Astrocyte (in vitro differentiated cells and primary cell): ENCODE measurements at places on chromosomes 7 and 10. TPM values are rescaled to one million over a fixed set of nuclear protein-coding genes. Genes with fewer than 3 reads are reported as not detected.
A peak's percentile ranks its signal among the peaks of the same experiment; 100 is the strongest.

DNA sequence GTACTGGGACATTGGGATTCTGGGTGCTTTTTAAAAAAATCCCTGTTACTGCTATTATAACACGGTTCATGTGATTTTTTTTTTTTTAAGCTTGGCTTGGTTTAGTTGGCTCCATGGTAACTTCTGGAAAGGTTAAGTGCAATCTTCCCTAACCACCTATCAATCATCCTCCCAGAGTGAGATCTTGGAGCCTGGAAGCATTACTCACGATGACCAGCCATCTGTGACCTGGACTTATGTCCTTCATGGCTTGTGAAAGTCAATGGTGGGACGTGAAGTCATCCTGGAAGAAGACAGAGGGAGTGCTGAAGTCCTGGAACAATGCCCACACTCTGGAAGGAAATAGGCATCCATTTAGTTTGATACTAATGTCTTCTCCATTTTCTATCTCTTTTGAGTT, 135.5 kb upstream of the FRMD4A start:
- no peaks in the 10 kb centered on the region for H3K4me1 ChIP-seq
- no peaks in the 10 kb centered on the region for H3K36me3 ChIP-seq
- no peak overlapping the region for H3K4me3 ChIP-seq
- peak; percentile 91 for DNase-seq
- H3K27ac ChIP-seq = no peak overlapping the region

- no peak overlapping the region for H3K4me3 ChIP-seq
- peaks cover 11% of the 10 kb centered on the region for H3K4me1 ChIP-seq
- no peak overlapping the region for H3K27ac ChIP-seq
- H3K36me3 ChIP-seq = no peaks in the 10 kb centered on the region
- no peaks in the 10 kb centered on the region for H3K27me3 ChIP-seq
Measured at GRCh38 chr10:29142516-29143314, 146.2 kb upstream of the LYZL1 start.

GRCh38 chr10:49356944-49357343, 38.9 kb downstream of the DRGX start:
- no peak overlapping the region for H3K27ac ChIP-seq
- no peak for DNase-seq
- no peaks in the 10 kb centered on the region for H3K36me3 ChIP-seq
- no peaks in the 10 kb centered on the region for H3K4me1 ChIP-seq

GRCh38 chr10:2985729-2986232, 81.6 kb upstream of the PFKP start:
- peak; percentile 61 for DNase-seq
- H3K27me3 ChIP-seq = no peaks in the 10 kb centered on the region
- H3K36me3 ChIP-seq = no peaks in the 10 kb centered on the region
- peak overlapping the region; percentile 25 for H3K27ac ChIP-seq
- no peak overlapping the region for H3K4me3 ChIP-seq

DNA sequence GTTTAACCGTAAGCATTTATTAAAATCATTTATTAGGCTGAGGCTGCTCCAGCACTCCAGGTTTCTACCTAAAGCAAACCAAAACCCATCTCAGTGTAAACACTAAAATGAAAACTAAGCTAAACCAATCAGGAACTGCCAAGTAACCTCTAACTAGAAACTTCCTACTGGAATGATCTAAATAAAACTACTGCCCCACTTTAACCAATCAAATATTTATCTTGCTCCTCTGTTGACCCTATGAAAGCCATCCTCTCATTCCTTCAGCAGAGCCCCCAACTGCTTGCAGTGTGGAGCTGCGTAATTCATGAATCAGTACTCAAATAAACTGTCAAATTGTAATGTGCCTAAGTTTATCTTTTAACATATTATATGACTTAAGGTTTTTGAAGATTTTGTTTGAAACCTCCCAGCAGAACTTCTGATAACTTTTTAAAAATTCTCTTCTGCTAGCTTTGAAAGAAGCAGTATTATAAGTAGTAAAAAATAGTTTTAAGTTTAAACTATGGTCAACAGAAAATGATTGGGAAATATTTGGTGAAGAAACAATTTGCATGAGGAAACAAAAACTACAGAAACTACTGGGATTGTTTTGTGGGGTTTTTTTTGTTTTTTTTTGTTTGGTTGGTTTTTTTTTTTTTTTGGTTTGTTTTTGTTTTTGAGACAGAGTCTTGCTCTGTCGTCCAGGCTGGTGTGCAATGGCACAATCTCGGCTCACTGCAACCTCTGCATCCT, 47.4 kb downstream of the GPR37 start:
- H3K27ac ChIP-seq = no peak overlapping the region
- no peaks in the 10 kb centered on the region for H3K4me1 ChIP-seq
- H3K36me3 ChIP-seq = no peaks in the 10 kb centered on the region
- no peaks in the 10 kb centered on the region for H3K27me3 ChIP-seq
- DNase-seq = peak; percentile 27

DNA sequence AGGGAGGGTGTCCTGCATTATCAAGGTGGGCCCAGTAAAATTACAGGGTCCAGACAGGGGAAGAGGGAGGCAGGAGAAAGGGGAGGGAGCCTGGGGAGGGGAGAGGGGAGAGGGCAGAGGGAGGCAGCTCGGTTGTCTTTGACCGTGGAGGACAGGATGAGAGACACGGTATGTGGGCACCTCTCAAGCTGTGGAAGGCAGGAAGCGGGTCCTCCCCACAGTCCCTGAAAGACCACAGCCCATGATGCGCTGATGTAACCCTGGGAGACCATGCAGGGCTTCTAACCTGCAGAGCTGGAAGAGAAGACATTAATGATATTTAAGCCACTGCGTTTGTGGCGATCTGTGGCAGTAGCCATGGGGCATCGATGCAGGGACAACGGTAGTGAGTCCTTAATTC, 27.2 kb upstream of the MNX1 start:
- no peak overlapping the region for H3K4me3 ChIP-seq
- H3K36me3 ChIP-seq = no peaks in the 10 kb centered on the region
- no peaks in the 10 kb centered on the region for H3K4me1 ChIP-seq
- H3K27me3 ChIP-seq = peaks cover 3% of the 10 kb centered on the region

DNA sequence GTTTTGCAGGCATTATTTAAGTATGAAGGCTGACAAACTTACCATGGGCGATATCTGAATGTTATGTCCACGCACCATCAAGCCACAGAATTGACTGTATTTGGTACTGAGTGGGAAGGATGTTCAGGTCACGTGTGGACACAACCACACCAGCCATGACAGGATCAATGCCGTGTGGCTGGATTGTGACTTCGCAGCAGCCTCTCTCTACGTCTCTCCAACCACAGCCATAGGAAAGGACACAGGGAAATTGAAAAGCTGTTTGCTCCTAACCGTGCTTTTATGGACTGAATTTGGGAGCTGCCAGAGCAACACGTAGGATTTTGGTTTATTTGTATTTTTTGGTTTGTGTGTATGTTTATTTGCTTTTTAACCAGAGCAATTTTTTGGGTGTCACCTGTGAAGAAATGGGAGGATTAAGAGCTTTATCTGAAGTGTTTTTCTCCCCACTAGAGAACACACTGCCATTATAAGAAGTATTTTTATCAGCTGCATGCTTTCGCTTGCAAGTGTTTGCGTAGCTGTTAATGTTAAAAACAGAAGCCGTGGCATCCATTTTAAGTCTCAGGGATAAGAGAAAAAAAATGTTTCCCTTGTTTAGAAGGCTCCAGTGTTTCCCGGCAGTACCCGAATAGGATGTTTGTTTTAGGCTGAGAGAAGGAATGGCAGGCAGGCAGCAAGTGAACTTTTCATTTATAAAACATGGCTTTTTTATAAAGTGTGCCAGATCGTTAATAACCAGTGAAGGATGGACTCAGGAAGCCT, 401.1 kb upstream of the NFE2L3 start:
- no peaks in the 10 kb centered on the region for H3K4me1 ChIP-seq
- DNase-seq = no peak
- no peak overlapping the region for H3K27ac ChIP-seq
- no peaks in the 10 kb centered on the region for H3K36me3 ChIP-seq
- no peaks in the 10 kb centered on the region for H3K27me3 ChIP-seq

DNA sequence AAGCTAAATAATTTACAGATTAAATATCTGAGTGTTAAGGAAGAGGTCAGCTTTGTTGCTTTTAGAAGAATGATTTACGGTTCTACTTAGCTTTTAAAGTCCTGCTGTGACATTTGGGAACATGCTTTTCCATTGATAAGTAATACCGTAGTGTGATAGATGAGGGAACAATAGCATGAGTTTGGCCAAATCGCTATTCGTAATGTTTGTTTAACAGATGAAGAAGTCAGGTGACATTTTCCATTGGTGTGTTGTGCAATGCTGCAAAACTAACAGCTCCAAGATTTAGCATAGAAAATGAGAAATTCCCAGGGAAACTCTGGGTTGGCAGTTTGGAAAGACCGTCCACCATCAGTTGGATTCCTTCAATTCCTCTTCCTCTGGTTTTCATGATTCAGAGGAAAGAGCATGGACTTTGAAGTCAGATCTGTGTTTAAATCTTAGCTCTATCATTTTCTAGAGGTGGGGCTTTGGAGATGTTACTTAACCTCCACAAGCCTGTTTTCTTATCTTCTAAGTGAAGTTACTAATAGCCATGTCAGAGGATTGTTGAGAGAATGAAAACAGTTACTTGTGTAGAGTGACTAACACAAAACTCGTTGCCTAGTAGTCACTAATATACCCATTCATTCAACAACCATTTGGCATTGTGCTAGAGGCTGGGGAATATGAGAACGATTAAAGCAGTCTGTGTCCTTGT, 140.4 kb upstream of the BMPER start:
- no peaks in the 10 kb centered on the region for H3K36me3 ChIP-seq
- H3K27me3 ChIP-seq = no peaks in the 10 kb centered on the region
- peak; percentile 97 for DNase-seq
- no peak overlapping the region for H3K4me3 ChIP-seq
- H3K4me1 ChIP-seq = peaks cover 9% of the 10 kb centered on the region
- H3K27ac ChIP-seq = peak overlapping the region; percentile 68

- H3K27ac ChIP-seq = no peak overlapping the region
- H3K4me3 ChIP-seq = no peak overlapping the region
- no peaks in the 10 kb centered on the region for H3K27me3 ChIP-seq
- peaks cover 2% of the 10 kb centered on the region for H3K36me3 ChIP-seq
- DNase-seq = no peak
- peaks cover 10% of the 10 kb centered on the region for H3K4me1 ChIP-seq
Measured at GRCh38 chr10:69894156-69894555, 92.5 kb downstream of the COL13A1 start.

DNA sequence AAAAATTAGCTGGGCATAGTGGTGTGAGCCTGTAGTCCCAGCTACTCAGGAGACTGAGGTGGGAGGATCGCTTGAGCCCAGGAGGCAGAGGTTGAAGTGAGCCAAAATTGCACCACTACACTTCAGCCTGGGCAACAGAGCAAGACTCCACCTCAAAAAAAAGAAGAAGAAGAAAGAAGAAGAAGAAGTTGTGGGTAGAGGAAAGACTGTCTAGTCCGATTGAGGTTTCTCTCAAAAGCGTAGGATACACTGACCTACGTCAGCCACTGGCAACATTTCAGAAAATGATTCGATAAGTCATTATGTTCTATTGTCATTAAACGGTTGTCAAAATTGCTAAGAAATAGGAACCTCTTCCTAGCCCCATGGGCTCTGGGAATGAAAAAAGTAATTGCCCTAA, 22.3 kb upstream of the RHBDD2 start:
- H3K27me3 ChIP-seq = no peaks in the 10 kb centered on the region
- DNase-seq = no peak
- no peaks in the 10 kb centered on the region for H3K4me1 ChIP-seq
- no peak overlapping the region for H3K4me3 ChIP-seq
- H3K36me3 ChIP-seq = no peaks in the 10 kb centered on the region

DNA sequence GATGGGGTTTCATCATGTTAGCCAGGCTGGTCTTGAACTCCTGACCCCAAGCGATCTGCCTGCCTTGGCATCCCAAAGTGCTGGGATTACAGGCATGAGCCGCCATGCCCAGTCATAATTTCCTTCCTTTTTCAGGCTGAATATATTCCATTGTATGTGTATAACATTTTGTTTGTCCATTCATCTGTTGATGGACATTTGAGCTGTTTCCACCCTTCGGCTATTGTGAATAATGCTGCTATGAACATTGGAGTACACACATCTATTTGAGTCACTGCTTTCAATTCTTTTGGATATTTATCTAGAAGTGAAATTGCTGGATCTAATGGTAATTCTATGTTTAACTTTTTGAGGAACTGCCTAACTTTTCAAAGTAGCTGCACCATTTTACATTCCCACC, 34.6 kb downstream of the TLX1 start:
- DNase-seq = no peak
- H3K27me3 ChIP-seq = peaks cover 25% of the 10 kb centered on the region

The RAPGEF5 gene
- 0.29 and 1.0 TPM in 2 replicates for total RNA-seq

The TEX36 gene
- total RNA-seq = not detected in 2 replicates

The PPP1R9A gene
- 5.1 and 7.5 TPM in 2 replicates for total RNA-seq
